ENCODE measurements at places on chromosomes 1 and 21.

DNA sequence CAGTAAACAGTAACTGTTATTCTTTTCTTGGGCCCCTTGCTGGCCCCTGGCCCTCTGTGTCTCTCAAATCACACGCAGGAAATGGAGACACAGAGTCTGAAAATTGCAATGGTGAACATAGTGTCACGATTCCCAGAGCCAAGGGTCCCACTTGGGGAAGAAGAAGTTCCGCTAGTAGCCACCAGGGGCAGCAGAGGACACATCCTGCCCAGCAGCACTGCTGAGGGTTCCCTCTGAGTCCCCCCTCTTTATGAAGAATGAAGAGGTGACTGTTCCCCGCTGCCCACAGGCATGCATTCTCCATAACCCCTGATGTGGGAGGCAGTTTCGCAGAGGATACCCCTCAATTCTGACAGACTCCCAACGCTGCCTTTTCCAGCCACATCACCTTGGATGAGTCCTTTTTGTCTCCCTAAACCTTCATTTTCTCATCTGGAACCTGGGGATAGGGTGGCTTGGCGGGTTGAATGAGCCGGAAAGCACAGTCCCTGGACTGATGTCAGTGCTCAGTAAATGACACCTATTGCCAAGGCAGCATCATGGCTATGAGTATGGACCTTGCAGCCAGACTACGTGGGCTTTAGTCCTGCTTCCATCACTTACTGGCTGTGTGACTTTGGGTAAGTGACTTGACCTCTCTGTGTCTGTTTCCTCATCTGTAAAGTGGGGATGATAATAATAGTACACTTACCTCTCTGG is 238.0 kb upstream of the TMEM51 start:
- no peak for DNase-seq

GRCh38 chr1:212457740-212458338 is 25.1 kb downstream of the NENF start:
- peak; percentile 24 for DNase-seq

- no peak for DNase-seq
Observed at GRCh38 chr1:45122724-45123123, 83.7 kb downstream of the ZSWIM5 start.

GRCh38 chr1:185398599-185398998 is 81.6 kb upstream of the IVNS1ABP start:
- DNase-seq = no peak

DNA sequence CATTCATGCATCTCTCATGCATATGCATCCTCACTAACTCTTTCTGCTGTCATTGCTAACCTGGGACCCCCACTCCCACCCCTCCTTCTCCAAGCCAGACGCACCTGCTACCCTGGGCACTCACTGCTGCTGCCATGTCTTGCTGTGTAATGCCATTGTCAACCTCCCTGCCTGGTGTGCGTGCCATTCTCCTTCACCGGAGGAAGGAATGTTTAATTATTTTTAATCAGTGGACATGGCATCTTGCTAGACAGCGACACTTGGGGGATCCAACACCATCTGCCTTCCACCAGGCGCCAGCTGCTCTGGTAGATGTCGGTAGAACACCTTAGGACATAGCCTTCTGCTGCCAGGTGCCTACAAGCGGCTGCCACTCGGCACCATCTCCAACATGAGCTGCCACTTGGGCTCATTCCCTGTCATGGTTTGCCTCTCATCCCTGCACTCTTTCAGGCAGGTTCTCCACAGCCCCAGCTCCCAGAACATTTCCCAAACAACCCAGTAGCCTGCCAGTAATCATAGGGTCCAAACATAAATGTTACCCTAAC is 306.9 kb downstream of the TTLL7 start:
- no peak for DNase-seq

DNA sequence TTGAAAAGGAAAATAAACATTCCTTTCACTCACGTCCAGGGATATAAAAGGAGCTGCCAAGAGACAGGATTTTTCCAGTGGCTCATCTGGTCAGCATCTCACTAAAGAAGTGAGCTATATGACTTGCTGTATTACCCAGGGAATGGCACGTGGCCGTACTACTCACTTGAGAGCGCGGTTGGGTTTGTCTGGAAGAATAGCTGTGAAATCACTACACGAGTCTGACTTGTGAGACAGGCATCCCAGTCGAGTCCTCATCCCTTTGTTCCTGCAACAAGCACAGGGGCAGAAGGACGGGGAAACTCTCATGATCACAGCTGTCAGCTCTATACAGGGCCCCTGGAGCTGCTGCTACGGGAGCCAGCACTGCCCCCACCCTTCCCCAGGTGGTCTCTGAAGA is 17.7 kb downstream of the RGS8 start:
- DNase-seq = no peak

DNA sequence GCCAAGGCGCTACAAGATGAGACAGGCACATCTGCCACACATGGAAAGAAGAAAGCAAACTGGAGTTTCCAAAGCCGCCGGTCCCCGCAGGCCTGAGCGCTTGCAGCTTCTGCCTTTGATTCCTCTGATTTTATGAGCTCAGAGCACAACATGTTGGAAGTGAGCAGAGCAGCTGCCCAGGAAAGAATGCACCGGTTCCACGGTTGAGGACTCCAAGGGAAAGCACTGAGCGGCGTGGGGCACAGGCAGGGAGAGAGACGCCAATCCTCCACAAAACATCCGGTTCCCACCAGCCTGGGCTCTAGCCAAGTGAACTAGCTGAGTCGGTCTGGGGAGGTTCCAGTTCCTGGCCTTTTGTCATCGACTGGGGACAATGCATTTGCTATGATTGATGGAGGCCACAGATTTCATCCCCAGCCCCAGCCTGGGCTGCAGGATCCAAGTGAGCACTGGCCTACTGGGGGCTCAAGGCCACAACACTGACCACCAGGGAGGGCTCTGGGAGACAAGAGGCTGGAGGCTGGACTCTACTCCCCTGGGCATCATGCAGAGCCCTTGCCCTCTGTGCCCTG is 253.1 kb upstream of the IRF2BP2 start:
- DNase-seq = no peak

- DNase-seq = no peak
Observed at GRCh38 chr1:20956272-20956671, 169.2 kb upstream of the HP1BP3 start.

DNA sequence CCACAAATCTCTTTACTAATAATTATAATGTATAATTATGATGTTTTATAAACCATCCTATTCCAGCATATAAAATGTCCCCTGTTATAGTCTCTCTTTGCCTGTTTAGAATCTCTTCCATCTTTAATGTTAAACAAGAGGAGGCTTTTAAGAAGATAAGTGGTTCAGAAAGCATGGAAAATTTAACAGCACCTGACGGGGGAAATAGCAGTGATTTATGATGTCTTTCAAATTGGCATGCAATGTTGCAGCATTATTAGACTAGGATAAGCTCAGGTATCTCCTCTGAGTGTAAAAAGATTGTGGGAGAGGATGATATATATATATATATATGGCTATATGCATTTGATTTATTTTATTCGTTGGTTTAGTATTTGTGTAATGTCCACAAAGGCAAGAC is 24.4 kb downstream of the GIPC2 start:
- DNase-seq = no peak

DNA sequence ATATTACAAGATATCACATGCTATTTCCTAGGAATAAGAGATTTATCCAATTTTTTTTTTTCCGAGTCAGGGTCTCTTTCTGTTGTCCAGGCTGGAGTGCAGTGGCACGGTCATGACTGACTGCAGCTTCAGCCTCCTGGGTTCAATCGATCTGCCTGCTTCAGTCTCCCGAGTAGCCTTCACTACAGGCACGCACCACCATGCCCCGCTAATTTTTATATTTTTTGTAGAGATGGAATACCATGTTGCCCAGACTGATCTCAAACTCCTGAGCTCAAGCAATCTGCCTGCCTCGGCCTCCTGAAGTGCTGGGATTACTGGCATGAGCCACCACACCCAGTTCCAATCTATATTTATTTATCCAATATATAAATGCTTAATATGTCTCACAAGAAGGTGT is 18.0 kb upstream of the WDTC1 start:
- DNase-seq = no peak

DNA sequence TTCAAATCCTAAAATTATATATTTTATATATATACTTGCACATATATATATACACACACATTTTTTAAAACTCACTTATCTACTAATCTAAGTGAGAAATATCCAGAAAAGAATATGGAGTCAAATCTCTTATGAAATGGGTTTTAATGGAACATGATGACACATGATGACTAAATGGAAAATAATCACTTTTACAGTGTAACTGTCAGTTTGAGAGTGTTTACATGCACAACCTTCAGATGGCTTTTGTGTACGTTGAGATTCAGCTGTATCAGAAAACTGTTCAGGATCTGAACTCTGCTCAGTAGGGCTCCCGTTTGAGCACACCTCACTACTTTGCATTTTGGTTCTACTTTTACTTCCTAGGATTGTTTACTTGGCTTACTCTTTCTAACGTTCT is 189.8 kb downstream of the DNAH14 start:
- DNase-seq = no peak

GRCh38 chr1:8352886-8353785 is 35.2 kb downstream of the SLC45A1 start:
- DNase-seq = no peak

DNA sequence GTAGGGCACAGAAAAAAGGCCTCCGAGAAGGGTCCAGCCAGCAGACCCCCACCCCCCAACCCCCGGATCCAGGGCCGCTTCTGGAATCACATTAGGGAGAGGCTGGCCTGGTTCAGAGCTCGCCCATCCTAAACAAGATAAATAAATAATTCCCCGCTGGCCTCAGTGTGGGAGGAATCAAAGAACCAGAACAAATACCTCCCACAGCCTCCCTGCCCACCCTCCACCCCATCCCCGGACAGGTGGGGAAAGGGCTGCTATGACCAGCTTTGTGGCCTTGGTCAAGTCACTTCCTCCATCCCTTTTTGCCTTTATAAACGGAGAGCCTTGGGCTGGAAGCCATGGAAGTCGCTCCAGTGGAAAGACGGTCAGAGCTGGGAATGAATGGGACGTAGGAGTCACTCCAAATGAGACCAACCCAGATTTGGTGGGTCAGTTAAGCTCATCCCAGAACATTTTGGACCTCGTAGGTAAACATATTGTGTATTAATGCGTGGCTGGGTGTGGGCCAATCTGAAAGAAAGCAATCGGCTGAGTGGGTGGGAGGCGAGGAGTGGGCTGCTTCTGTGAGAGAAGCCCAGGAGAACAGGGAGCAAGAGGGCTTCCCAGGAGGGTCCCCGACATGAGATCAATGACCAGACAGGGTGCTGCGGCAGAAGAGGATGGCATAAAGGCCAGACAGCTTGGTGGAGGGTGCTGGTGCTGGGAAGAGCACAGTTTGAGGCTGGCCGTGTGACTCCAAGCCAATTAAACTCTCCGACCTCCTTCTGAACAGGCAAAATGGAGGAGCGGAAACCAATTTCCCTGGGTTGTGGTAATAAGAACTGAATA is 63.3 kb downstream of the MEF2D start:
- DNase-seq = no peak

- DNase-seq = no peak
Observed at GRCh38 chr1:116951200-116951935, 41.7 kb downstream of the PTGFRN start.

- no peak for DNase-seq
Observed at GRCh38 chr1:47767741-47768100, 229.5 kb downstream of the TRABD2B start.

DNA sequence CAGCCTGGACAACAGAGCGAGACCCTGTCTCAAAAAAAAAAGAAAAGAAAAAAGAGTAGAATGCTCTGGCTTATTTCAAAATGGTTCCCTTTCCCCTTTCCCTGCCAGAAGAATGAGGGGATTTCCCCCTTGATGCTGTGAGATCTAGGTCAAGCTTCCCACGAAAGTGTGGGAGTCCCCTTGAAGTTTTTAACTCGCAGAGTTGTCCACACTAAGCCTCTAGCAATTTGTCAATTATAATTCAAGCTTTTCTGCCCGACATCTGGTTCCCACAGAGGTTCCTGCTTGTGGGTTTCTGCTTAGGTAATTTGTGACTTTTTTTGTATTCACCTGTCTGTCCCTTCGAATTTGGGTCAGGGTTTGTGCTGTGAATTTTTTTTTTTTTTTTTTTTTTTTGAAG is 62.8 kb downstream of the ZFYVE9 start:
- DNase-seq = no peak

GRCh38 chr1:180577361-180577760 is 18.6 kb downstream of the OVAAL start:
- DNase-seq = no peak

All from activated T-helper 1 cell treated with anti-CD3 and anti-CD28 coated beads, Interleukin-2, amount 50 U/mL, for 16 hours (primary cell).